Activated T-helper 9 cell treated with anti-CD3 and anti-CD28 coated beads, Interleukin-2, amount 50 U/mL, for 16 hours (primary cell): ENCODE measurements at places on chromosomes 1 and 21.

- DNase-seq: no peak
Observed at GRCh38 chr1:73644198-73644597, 553.8 kb downstream of the LRRIQ3 start.

DNA sequence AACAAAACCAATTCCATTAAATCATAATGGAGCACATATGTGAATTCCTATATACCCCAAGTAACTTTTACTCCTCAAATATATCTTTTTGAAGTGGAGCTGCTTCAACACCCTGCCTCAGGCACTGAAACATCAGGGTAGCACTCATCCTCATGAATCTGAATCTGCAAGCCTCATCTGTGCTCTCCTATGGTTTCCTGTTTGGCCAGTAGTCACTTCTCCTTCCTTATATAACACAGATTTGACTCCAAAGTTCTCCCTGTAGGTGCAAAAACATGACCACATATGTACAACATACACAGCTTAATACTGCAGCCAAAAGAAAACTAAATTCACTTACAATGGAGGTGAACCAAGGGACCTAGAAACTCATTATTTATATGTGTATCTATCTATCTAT is 7.2 kb downstream of the TRIT1 start:
- DNase-seq: no peak

- DNase-seq: no peak
Observed at GRCh38 chr1:205769641-205770365, 5.5 kb downstream of the RAB29 start.

GRCh38 chr21:27017246-27017645 is 50.4 kb upstream of the ADAMTS5 start:
- no peak for DNase-seq

GRCh38 chr1:101995984-101996745 is 561 bp downstream of the OLFM3 start:
- DNase-seq: no peak

DNA sequence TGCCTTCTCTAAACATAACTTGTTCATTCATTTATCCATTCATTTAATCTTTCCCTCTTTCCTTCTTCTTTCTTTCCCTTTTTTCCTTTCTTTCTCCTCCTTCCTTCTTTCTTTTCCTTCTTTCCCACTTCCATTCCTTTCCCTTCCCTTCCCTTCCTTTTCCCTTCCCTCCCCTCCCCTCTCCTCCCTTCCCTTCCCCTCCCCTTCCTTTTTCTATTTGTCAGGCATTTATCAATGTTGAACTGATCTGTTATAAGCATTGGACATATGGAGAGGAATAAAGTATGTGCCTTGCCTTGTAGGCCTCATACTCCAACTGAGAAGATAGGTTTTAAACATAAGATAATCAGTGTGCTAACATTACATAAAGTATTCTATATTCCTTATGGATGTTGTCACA is 23.7 kb upstream of the ATP6V1G3 start:
- DNase-seq: no peak

GRCh38 chr1:214364386-214364785 is 83.4 kb downstream of the SMYD2 start:
- no peak for DNase-seq
